ENCODE measurements at places on chromosomes 7 and 10.

DNA sequence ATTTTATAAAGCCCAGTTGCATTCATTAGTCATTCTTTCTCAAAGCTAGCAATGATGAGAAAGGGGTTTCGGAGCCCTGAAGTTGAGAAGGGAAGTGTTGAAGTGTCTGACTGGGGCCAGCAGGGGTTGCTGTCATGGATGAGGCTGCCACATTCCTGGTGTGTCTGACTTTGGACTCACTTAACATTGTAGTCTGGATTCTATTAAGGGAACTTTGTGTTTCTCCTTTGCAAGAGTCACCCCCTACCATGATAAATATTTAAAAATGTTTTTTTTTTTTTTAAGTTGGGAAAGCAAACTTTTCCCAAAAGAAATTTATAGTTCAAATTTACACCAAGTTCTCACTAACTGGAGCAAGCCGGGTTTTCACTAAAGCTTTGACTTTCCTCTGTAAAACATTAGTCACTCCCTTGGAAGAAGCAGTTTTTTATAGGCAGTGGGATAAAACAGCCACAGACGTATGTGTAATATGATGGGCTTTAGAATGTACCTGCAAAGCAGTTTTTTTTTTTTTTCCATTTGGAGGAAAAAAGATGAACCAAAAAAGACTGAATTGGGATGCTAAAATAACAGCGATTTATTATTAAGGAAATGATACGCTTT lies 243.6 kb downstream of the TWIST1 start:
- no peak for DNase-seq

DNA sequence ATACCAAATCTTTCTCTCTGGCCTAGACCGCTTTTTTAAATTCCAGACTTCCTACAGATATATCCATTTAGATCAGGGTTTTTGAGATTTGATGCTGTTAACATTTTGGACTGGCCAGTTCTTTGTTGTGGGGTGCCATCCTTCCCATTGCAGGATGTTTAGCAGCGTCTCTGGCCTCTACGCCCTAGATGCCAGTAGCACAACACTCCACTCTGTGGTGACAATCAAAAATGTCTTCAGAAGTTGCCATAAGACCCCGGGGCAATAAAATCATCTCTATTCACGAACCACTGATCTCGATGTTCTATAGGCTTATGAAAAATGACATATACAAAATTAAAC lies 46.3 kb downstream of the HDAC9 start:
- no peak for DNase-seq

GRCh38 chr10:17423632-17424186 lies 30.7 kb downstream of the ST8SIA6 start:
- DNase-seq, result no peak

DNA sequence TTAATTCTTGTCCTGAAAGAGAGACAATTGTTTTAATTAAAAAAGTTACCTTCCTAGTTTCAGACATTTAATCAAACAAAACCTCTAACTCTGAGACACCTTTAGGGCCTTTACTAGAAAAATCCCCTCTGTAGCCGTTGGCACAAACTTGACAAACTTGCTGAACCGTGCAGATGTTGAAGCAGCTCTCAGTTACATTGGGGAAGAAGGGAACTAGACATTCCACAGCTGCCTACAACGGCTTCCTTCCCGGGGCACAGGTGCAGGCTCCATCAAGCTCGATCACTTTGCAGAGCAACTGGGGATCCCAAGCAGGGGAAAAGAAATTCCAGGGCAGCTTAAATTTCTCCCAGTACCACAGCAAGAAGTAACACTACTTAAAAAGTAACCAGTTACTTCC lies 141.3 kb downstream of the SKAP2 start:
- no peak for DNase-seq

- peak; percentile 29 for DNase-seq
These were observed 15.4 kb downstream of the PPP2R2D start for GRCh38 chr10:131915990-131916766.

DNA sequence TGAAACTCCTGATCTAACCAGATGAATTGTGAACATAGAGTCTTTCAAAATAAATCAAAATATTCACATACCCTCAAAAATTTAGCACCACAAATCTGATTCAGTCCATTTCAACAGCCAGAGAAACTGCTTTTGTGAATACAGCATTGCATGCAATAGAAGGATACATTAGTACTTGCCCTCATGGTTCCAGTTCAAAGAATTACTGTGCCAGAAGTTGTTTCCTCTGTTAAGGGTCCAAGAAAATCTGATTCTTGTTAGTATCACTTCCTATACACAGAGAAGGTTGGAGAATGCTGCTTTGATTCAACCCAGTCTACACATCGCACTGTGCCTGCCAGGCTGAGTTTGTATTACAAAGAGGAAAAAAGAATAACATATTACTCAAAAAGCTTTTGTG lies 115.6 kb downstream of the TFEC start:
- DNase-seq, result no peak

GRCh38 chr10:47239211-47239610 lies 60.8 kb upstream of the GDF10 start:
- no peak for DNase-seq

- no peak for DNase-seq
These were observed 152.3 kb downstream of the EGFR start for GRCh38 chr7:55171157-55171556.

DNA sequence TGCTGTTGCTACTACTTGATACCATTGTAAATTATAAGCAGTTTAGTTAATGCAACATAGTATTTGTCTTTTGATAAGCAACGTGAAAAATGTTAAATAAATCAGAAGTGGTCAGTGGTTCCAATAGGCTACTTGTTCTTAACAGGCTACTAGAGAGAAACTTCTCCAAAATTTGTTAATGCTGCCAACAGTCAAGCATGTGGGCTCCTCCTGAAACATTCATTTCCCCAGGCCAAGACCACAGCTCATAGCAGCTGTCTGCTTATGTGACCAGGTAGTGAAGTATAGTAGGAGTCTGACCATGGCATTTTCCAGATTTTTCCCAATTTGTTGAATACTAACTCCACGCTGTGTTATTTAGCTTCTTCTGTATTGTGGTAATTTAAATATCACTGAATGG lies 81.0 kb downstream of the CYP51A1 start:
- no peak for DNase-seq

Data from upper lobe of left lung (tissue), 6 donors.